ENCODE measurements at places on chromosomes 6 and 20. TPM values are rescaled to one million over a fixed set of nuclear protein-coding genes. Genes with fewer than 3 reads are reported as not detected.

SLC12A5 gene
- total RNA-seq: 1.7 TPM

ANKEF1 gene
- total RNA-seq: 4.9 TPM

DCDC2 gene
- total RNA-seq: not detected

APOM gene
- 3.3 TPM for total RNA-seq

SESN1 gene
- 42.8 TPM for total RNA-seq

CD40 gene
- total RNA-seq: 17.3 TPM

MAP3K4 gene
- total RNA-seq: 49.4 TPM

TAGAP gene
- 5.7 TPM for total RNA-seq

KCNK15 gene
- total RNA-seq: 3.1 TPM

OXT gene
- total RNA-seq: 1.5 TPM

ANKRD66 gene
- not detected for total RNA-seq

SLC22A7 gene
- total RNA-seq: not detected

CRISP2 gene
- not detected for total RNA-seq

GRCh38 chr6:155889410-155889809 is 433.8 kb upstream of the NOX3 start:
- DNase-seq: no peak

DNA sequence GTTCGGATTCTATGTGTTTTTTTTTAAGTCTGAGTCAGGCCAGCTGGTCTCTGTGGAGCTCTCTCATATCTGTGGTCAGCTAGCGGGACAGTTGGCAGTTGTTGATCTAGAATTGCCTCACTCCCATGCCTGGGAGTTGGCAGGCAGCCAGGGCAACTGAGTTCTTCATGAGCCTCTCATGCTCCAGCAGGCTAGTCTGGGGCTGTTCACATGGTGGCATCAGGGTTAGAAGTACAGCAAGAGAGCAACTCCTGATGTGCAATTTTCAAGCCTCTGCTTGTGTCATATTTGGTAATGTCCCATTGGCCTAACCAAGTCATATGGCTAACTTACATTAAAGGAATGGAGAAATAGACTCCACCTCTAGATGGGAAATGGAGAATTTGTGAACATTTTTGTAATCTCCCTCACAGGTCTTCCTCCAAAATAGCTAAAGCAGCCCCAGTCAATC is 6.7 kb upstream of the IFT52 start:
- DNase-seq: no peak

GRCh38 chr6:73704260-73704659 is 8.3 kb downstream of the CD109 start:
- DNase-seq: no peak

- no peak for DNase-seq
Measured at GRCh38 chr6:159935065-159935464, 33.8 kb upstream of the IGF2R start.

DNA sequence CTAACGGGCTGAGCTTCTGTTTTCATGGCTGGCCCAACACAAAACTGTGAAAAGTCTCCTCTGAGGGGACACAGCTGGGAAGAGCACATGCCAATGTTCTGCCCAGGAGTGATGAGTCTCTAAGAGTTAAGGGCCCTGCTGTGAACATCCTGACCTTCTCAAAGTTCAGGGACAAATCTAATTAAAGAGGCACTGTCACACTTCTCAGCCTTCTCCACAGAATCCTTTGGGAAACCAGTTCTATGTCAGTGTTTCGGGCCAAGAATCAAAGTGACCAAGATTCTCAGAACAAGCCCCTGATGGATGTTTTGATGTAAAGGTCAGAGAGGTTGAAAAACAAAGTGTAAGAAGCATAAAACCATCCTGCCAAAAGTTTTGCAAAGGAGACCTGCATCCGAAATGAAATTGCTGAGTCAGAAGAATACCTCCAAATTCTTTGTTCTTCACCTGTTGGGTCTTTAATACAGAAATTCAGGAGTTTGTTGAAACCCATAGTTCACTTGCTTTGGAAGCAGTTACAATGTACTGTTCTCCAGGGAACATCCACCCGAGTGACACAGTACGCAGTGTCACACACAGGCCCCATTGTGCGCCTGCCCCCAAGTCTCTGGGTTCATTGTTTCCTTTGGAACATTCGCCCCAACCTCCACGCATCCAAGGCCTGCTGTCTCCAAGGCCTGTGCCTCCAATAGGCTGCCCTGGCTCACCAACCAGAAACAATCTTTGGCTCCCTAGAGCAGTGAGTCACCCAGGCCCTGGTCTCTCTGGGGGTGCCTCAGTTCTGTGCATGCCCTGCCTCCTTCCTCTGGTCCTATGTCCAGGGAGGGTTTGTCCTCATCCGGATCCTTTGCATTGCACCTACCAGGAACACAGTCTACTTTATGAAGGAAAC is 65.5 kb upstream of the QKI start:
- DNase-seq: no peak

GRCh38 chr20:49482621-49483017 is at the start of gene KCNB1:
KCNB1 (minus strand) TSS chr20:49482668; CDS start chr20:49482480, 188 bp downstream.
- DNase-seq: no peak

DNA sequence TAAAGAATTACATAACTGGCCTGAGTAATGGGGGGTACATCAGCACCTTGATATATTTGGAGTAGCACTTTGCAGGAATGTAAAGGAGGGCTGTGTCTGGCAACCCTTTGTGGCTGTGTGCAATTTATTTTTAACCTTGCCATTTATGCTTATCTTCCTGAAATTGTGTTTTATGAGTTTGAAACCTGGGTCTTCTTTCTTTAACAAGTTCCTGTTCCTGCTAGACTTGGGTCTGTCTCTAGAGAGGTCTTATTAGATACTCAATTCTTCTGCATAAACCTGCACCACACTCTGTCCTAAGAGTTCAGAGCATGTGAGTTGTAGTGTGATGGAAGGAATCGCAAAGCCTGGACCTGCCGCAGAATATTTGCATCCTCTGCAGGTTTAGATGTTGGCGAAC is 181.0 kb downstream of the JARID2 start:
- DNase-seq: no peak

- DNase-seq: no peak
Measured at GRCh38 chr6:139262519-139263300, 29.1 kb downstream of the TXLNB start.

DNA sequence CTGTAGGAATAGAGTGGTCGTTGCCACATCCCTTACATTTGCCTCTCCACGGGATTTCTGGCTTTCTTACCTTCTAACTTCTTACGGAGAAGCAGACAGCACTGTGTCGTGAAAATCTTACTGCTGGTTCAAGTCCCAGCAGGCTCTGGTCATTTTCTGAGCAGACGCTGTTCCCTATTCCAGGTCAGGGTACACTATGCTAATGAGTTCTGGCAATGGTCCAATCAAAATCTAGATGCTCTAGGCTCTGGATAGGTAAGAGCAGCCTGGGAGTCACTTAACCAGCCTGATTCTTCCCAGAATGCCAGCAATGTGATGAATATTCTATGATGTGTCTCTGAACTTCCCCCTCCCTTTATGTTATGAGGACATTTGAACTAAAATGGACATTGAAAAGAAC is at the start of gene GCM1:
Gene GCM1, minus strand, starts transcription at position 158 of the 400 bp plus-strand sequence. CDS start 3,209 bp downstream, outside the sequence.
- DNase-seq: no peak

DNA sequence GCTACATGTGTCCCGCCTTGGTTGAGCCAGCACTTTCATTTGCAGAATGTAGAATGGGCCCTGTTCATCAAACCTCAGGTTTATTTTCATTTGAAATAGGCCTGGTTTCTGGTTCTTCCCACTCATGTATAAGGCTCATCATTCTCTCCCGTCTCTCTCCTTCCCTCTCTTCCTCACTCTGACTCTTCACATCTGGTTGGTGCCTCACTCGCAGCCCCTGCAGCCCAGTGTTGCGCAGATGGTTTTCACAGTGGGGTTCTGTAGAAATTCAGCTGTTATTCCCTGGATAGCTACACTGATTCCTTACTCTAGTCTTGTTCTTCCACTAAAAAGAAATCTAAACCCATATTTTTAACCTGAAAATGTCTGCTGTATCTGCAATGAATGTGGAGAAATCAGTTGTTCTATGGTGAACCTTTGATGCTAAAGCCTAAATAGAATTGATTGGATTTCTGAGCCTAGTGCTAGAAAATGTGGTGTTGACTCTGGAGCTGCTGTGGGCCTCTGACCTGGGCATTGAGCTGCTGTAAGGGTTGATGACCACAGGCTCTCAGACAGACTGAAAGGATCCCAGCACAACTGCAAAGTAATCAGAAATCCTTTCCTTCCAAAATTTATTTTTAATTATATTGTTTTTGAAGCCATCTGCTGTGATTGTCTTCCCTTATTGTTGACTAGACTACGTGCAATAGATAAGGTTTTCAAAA is 150.3 kb downstream of the TMEM242 start:
- DNase-seq: no peak

GRCh38 chr6:168045141-168045691 is 33.8 kb downstream of the FRMD1 start:
- no peak for DNase-seq

GRCh38 chr20:60950561-60950960 is 301.5 kb upstream of the CDH4 start:
- DNase-seq: peak; percentile 80

DNA sequence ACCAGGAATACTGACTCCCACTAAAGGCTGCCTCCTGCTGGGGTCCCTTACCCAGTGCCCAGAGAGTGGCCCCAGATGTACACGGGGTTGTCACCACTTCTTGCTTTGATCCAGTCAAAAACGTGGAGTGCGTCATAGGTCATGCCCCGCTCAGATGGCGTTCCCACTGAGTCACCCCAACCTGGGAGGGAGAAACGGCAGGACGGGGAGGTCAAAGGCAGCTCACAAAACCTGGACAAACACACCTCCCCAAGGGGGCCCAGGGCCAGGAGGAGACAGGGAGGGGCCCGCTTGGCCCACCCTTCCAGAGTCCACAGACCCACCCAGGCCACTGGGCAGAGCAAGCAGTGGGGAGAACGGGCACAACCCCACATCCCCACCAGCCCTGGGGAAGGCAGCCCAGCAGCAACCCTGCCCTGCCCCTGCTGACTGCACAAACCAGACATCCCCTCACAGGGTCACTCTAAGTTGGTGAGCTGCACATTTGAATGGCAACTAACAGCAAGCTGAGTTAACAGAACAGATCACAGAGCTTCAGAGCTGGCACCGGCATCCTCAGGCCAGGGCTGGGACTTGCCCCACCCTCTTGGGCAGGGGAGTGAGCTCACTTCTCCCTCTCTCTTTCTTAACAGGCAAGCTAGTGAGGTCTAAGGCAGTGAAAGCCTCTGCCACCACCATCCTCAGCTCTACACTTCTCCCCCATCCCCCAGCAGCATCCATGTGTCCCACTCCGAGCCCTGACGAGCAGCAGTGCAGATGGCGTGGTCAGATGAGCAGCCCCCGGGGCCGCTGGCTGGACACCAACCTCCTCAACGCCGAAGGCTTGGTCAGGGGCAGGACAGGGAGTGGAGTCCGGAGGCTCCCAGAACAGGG is 61.7 kb downstream of the PYGB start:
- no peak for DNase-seq

GRCh38 chr6:140052736-140053729 is 678.6 kb upstream of the CITED2 start:
- no peak for DNase-seq

- no peak for DNase-seq
Measured at GRCh38 chr6:2795162-2795561, 30.0 kb downstream of the WRNIP1 start.

DNA sequence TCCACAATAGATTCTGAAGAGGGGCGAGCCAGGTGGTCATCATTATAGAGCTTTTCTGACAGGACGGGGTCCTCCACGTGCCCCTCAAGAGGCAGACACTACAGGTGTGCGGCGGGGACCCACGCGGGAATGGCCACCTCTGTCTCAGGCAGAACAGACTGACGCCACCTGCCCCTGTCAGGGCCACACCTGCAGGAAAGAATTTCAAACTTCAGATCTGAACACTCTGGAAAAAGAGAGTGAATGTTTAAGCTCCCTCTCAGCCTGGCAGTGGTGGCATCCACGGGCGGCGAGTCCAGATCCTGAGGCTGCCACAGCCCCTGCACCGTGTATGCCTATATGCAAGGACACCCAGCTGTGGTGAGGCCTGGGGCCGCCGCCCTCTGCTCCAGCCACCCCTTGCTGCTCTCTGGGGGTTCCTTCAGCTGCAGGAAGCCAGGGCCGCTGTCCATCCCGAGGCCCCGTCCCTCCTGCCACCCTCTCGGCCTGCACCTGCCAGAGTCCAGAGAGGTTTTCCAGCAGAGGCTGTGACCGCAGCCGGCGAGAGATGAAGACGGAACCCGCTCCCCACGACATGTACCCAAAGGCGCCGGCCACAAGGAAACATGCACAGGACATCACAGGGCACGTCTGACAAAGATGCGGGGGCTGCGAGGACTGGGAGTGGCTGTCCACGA is 234.9 kb downstream of the ERMARD start:
- DNase-seq: peak; percentile 85

DNA sequence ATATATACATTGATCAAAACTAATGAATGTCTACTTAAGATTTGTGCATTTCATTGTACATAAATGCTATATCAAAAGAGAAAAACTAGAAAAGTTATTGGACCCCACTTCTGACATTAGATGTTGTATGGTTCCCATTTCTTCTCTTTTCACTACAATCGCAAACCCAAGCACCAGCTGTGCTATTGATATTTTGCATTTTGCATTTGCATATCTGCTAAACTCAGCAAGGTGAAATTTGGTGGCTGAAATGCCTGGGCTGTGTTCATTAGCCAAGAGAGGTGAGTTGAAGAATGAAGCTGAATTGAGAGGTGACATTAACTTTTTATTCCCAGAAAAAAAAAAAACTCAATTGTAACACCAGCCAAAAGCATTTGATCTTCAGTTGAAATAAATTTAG is 232.1 kb upstream of the TENT5A start:
- no peak for DNase-seq

- no peak for DNase-seq
Measured at GRCh38 chr6:12899046-12899833, 182.7 kb downstream of the PHACTR1 start.

- no peak for DNase-seq
Measured at GRCh38 chr6:89050155-89050554, 30.4 kb upstream of the PNRC1 start.

GRCh38 chr20:10475225-10475624 is 40.1 kb downstream of the SLX4IP start:
- DNase-seq: no peak

- DNase-seq: no peak
Measured at GRCh38 chr20:32541323-32542258, 43.5 kb downstream of the NOL4L start.

- DNase-seq: no peak
Measured at GRCh38 chr20:11469795-11470435, 447.8 kb upstream of the BTBD3 start.

DNA sequence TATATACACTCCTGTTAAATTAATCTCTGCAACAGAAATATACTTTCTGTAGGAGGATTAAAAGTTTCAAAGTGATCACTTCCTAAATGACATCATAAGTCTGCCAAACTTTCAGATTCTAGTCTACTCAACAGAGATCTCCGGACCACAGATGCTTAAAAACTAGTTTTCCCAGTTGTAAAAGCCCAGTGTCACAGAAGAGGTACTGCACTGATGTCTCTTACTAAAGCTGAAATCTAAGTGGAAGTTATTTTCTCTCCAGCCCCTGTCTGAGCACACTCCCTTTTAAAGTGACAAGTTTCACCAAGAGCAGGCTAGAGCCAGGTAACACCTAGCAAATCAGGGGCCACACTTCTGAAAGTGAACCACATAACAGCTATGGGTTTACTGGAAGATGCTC is 71.6 kb upstream of the DST start:
- DNase-seq: no peak

All from mesenteric fat pad (tissue), 1 donor.